Right renal pelvis (tissue), 4 donors: ENCODE measurements at places on chromosomes 13 and 19.

DNA sequence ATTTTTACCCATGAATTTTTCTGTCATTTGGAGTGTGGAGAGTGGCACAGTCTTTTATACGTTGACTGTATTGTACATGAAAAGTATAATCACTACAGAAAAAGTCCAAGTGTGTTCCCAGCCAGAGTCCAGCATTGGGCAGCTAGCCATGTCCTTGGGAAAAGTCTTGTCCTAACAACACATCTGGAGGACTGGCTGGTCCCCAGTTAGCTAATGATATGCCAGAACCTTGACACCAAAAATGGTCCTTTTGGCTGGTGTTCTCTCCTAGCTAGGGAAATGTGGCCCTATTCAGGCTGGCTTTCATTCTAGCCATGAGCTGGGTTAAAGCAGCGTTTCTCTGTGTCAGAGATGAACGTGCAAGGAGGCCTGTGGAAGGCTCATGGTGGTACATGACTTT lies 98.9 kb downstream of the ESD start:
- DNase-seq = no peak

GRCh38 chr19:44131955-44132354 lies 9.4 kb upstream of the ZNF234 start:
- DNase-seq = no peak

DNA sequence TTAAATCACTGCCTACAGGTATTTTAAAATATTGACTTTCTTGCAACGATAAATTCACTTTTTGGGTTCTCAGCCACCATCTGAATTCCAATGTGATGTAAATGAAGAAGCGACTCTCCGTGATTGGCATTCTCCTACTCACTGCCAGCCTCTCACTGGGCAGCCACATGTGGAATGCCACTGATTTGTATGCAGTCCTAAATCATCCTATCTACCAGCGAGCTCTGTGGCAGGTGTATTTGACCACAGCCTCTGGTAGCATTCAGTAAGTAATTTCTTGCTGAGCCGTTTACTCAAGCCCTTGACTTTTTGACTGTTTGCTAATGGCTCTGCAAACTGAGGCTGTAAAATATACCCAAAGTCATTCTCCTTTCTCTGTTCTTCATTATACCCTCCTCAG lies 559.0 kb upstream of the SLC10A2 start:
- no peak for DNase-seq

GRCh38 chr13:71801781-71802180 lies 65.2 kb downstream of the DACH1 start:
- no peak for DNase-seq

DNA sequence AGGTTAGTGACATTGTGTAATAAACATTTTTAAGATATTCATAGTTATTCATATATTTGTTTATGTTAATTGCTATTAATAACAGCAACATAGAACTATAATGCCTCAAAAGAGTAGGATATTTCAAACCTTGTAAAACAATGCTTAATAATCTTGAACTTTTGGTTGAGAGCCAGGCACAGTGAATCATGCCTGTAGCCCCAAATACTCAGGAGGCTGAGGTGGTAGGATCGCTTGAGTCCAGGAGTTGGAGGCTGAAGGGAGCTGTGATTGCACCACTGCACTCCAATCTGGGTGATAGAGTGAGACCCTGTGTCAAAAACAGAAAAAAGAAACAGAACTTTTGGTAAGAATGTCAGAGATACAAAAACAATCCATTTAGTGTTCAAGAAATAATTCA lies 213.9 kb upstream of the SLITRK1 start:
- no peak for DNase-seq

DNA sequence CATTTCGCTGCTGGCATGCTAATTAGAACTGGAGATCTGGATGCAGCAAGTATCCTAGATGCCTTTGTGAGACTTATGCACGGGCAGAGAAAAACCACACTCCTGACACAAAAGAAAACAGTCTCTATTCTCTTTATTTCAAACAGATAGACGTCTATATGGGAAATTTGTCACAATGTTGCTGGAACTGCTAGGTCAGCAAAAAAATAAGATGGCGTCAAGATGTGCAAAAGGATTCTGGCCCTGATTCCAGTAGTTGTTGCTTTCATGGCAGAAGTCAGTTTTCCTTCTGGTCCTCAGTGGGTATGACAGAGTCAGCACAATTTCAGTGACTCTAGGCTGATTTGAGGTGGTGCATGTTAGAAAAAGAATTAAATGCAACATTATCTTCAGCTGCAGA lies 1068.0 kb downstream of the SLITRK5 start:
- DNase-seq = no peak

- no peak for DNase-seq
These were observed 12.9 kb downstream of the STARD13 start for GRCh38 chr13:33272531-33273124.

DNA sequence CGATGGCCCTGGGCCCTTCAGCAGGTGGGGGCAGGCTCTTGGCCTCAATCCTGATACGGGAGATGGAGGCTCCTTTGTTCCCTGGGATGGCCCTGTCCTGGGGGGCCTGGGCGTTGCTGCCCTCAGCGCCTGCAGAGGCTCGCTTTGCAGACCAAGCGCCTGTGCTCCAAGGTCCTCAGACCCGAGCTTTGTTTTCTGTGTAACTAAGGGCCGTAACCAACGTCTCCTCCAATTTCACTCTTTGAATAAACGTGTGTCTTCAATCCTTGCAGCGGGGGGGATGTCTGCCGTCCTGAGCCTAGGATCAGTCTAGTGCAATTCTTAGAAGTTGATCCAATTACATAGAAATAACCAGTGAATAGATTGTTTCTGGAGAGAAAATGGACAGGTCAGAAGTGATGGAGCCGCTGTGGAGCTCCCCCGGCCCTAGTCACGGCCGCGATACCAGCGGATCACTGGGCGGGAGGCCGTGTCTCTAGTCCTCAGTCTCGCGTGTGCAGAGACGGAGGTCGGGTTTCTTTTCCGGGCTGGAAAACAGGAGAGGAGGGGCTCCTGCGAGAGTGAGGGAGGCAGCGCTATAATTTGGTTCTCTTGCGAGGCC lies 5.3 kb downstream of the PTBP1 start:
- DNase-seq = no peak
